ENCODE measurements at places on chromosomes 7 and 10.

GRCh38 chr7:46317256-46317655 lies 396.2 kb upstream of the IGFBP3 start:
- DNase-seq: peak; percentile 92

DNA sequence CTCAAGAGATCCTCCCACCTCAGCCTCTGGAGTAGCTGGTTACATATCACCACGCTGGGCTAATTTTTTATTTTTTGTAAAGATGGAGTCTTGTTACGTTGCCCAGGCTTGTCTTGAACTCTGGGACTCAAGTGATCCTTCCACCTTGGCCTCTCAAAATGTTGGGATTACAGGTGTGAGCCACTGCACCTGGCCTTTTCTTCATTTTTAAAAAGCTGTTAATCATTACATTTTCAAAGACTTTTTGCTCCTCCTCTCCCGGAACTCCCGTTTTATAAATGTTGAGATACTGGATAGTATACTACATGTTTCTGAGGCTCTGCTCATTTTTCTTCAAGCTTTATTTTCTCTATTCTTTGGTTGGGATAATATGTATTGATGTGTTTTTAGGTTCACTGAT lies 16.4 kb downstream of the AOAH start:
- DNase-seq: no peak

DNA sequence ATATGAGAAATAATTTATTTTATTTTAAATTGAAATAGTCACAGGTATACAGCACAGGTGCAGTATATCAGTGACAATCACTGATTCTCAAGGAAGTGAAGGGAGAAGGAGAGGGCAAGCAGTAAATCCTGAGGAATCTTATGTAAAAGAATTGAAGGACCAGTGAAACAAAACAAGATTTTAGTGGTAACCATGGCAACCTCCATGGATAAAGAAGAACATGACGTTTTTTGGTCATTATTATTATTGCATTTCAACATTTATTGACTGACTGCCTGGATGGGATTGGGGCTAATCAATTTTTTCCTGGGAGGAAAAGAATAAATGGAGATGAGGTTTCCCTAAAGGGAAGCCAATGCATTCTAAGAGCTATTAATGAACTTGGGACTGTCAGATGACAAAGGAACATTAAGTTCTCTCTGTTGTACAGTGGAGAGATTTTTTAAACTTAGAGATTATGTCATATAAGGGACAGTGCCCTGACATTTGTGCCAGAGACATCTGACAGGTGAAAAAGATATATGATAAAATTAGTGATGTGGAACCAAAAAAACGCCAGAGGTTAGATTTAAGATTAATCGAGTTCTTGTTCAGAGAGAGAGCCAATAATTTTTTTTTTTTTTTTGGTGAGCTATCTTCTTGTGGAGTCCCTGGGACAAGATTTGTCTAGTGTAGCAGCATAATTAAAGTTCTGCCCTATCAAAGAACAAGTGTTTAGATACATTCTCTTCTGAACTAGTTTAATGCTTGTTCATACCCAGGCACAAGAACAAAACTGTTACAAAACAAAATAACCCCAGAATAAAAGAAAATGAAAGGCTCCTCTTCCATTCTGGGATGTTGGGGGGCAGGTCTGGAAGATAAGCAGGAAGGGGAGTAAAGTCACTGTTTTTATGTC lies 279.9 kb downstream of the CSTF2T start:
- DNase-seq: no peak

DNA sequence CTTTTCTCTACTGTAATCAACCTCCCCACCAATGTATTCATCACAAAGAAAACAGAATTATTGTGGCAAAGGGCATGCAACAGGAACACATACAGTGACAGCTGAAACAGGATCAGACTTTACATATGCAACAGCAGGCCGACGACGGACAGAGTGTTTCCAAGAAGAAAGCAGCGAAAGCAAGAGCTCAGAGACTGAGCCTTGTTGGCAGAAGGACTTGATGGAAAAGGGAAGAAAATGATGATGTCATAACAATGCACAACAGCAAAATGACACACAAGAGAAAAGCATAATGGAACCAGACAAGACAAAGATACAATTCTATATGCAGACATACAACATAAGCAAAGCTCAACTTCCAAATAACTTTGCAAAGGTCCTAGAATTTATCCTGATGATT lies 106.5 kb downstream of the ARHGAP12 start:
- DNase-seq: peak; percentile 42

GRCh38 chr10:6579183-6579903 lies 733 bp downstream of the PRKCQ start:
- DNase-seq: no peak

DNA sequence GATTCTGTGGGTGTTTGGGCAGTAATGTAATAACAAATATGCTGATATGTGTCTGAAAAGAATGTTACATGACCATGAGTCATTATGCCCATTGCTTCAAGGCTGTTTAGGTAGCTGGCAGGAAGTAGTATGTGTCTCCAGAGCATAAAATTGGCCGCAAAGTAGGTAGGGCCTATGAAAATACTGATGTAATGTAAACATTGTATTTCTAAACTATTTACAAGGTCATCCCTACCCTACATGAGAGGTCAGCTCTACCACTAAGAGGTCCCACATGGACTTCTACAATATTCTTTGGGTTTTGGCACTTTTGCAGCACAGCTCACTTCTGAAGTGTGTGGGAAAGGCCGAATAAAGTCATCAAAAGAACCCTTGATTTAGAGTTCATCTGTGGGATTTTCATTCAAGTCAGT lies 301.9 kb downstream of the AHR start:
- DNase-seq: peak; percentile 98

Measured in fibroblast of skin of back (primary cell).